ENCODE measurements at places on chromosomes 6 and 20. TPM values are rescaled to one million over a fixed set of nuclear protein-coding genes. Genes with fewer than 3 reads are reported as not detected.

The TMC2 gene
- total RNA-seq, result not detected

The KIF25 gene
- total RNA-seq, result 1.3 TPM

The TMEM244 gene
- total RNA-seq, result not detected

The LY86 gene
- total RNA-seq, result not detected

The CHMP4B gene
- total RNA-seq, result 58.3 TPM

The SAPCD1 gene
- 9.5 TPM for total RNA-seq

The OR2H2 gene
- not detected for total RNA-seq

The ZSCAN31 gene
- 4.2 TPM for total RNA-seq

The SIGLEC1 gene
- not detected for total RNA-seq

The ULBP2 gene
- not detected for total RNA-seq

The RRAGD gene
- 20.7 TPM for total RNA-seq

The AHCY gene
- 350 TPM for total RNA-seq

The EPHA7 gene
- 5.3 TPM for total RNA-seq

The PTCRA gene
- total RNA-seq, result not detected

The TBXT gene
- total RNA-seq, result 2.3 TPM

The ZC2HC1B gene
- not detected for total RNA-seq

The ANKRD66 gene
- not detected for total RNA-seq

The ZNF391 gene
- total RNA-seq, result 8.6 TPM

The MOCS3 gene
- total RNA-seq, result 5.5 TPM

The C4A gene
- 4.5 TPM for total RNA-seq
